Activated CD8-positive, alpha-beta memory T cell treated with anti-CD3 and anti-CD28 coated beads, Interleukin-2, amount 10 ng/mL, durations not matched to agents 7 days and 5 days (primary cell): ENCODE measurements at places on chromosomes 4 and X.

GRCh38 chr4:48692897-48693296, 87.2 kb downstream of the FRYL start:
- DNase-seq = no peak

DNA sequence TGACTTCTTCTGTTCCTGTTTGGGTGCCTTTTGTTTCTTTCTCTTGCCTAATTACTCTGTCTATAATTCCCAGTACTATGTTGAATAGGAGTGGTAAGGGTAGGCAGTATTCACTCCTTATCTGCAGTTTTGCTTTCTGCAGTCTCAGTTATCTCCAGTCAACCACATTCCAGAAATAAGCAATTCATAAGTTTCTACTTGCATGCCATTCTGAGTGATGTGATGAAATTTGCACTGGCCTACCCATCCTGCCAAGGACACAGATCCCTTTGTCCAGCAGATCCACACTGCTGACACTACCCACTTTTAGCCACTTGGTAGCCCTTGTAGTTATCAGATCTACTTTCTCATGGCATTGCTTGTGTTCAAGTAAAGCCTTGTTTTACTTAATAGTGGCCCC, 971.6 kb upstream of the INTU start:
- no peak for DNase-seq

GRCh38 chrX:17038681-17039161, 92.3 kb downstream of the REPS2 start:
- DNase-seq = no peak

- no peak for DNase-seq
These were observed 18.1 kb downstream of the FNIP2 start for GRCh38 chr4:158786955-158787354.

- no peak for DNase-seq
These were observed at the start of gene POU3F4 for GRCh38 chrX:83508006-83508405. Gene POU3F4 (plus strand): TSS chrX:83508290. CDS start chrX:83508325, 35 bp downstream.

DNA sequence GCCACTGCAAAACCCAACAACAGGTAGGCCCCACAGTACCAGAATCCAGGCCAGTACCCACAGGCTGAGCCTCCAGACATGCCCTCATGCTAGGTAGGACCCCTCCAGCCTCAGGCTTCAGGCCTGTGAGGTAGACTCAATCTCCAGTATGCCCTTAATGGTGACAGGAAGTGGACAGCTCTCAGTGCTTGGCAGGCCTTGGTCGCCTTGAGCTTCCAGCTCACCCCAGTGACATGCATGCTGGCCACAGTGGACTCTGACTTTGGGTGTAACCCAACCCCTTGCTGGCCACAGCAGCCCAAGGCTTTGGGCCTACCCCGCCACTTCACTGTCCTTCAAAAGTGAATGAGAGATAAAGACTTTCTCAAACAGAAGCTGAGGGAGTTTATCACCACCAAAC, 324.2 kb downstream of the ANTXR2 start:
- no peak for DNase-seq

- DNase-seq = no peak
These were observed 127.2 kb downstream of the FBXW7 start for GRCh38 chr4:152408514-152409327.

DNA sequence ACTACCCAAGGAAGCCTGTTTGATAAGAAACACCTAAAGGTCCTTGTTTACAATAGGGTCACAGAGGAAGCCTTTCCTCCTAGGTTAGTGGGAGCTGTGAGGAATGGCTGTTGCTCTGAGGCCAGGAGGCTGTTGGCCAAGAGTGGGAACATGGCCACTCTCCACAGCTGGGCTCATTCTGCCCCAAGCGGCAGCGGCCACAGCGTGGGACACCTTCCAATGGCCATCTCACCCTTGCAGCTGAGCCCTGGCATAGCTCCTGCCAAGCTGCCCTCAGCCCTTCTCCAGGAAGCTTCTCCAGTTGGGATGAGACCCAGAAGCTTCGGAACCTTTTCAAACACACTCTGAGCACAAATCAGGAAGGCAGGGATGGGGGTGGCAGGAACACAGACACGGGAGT, 111.8 kb upstream of the MAP3K15 start:
- DNase-seq = no peak

DNA sequence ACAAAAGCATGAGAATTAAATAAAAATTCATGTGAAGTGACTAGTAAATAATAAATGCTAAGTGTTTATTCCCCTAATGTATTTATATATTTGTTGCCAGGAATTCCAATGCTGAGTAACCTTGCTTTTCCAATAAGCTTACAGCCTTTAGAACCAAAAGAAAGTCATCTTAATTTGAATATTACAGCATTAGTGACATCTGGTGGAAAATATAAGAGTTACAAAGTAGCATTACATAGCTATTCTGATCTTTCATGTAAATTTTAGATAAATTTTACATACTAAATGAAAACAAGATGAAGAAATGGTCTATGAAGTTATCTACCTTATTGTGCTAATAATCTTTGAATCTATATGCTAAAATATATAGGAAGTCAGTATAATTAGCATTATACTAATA, 10.4 kb downstream of the MAD2L1 start:
- DNase-seq = no peak

DNA sequence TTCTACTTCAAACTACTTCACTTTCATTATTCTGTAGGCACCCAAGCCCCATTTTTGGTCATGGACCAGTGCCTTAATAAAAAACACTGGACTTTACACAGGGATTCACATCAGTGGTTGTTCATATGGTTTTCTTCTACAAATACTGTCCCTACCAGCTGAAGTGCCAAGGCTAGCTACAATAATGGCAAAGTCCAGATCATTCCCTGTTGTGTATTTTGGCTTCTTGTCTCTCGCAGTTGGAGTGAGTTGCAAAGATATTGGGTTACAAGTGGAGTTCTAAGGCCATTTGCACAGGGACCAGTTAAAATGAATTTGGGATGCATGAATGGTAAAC, 16.7 kb upstream of the ANKRD17 start:
- no peak for DNase-seq

DNA sequence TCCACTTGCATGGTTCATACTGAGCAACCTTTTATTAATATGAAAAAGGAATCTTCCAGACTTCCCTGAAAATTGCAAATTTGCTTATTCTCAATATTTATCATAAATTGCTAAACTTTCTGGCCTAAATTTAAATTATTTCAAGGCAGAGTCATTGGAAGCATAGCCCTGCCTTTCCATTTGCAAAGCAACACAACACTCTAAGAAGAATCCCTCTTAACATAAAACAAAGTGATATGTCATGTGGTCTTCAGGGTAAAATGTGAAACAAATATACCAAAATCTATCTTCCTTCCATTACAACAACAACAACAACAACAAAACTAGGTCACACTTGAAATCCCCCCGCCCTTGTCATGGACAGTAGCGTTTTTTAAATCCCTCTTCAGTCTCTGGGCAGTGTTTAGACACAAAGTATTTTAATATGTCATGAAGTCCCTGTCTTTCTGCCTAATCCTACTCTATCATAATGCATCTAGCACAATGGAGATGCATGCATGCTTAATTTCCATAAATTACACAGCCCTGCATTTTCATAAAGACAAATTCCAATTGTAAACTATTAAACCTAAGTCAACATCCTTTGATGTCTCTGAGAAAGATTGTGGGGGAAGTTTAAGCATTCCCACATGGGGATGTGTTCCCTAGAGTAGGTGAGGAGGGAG, 668.9 kb upstream of the LCORL start:
- no peak for DNase-seq

GRCh38 chr4:33427676-33428075, 2707.5 kb downstream of the PCDH7 start:
- no peak for DNase-seq
